ENCODE measurements at places on chromosomes 2 and 18.

DNA sequence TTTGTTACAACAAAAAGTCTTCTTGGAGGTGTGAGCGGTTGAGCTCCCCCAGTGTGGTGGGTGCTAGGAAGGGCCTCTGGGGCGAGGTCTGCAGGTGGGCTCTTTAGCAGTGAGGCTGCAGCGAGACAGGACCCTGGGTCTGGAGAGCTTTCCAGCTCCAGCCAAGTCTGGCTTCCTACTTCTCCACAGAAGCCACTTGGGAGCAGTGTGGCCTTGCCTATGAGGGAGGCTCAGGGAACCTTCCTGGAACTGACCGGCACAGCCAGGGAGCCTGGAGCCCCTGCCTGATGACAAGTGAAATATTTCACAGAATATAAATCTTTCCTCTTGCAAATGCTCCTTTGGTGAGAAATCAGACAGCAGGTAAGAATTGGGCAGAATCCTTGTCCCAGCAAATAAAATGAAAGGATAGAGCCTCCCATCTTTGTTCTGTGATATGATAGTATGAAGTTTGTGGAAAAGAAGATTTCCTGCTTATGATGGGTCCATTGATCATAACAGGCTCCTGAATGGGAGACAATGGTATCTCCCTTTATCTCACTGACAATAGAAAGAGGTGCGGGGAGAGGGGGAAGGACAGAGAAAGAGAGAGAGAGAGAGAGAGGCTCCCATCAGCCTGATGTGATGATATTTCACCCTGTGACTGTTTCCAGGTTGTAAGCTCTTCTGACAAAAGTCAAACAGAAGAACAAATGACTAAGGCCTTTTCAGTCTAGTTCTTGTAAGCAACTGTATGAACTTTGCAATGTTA, 289.8 kb upstream of the SPRED2 start:
- DNase-seq, result no peak

GRCh38 chr2:150320608-150321007, 166.9 kb downstream of the RND3 start:
- DNase-seq, result no peak

DNA sequence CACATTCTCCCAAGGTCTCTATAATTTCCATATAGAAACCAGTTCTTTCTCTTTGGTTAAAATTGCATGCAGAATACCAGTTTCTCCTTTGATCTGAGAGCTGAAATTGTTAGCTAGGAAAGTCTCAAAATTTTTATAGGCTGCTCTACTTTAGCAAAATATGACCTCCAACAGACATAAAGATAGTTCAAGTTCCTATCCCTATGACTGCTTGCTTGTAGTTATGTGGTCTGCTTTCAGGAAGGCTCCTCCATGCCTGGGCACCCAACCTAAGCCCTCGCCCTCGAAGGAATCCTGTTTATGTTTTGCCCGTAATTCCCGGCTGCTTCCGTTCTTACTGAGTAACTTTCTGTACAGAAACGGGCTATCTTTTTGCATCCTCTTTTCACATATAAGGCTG, 28.0 kb upstream of the LTBP1 start:
- DNase-seq, result no peak

DNA sequence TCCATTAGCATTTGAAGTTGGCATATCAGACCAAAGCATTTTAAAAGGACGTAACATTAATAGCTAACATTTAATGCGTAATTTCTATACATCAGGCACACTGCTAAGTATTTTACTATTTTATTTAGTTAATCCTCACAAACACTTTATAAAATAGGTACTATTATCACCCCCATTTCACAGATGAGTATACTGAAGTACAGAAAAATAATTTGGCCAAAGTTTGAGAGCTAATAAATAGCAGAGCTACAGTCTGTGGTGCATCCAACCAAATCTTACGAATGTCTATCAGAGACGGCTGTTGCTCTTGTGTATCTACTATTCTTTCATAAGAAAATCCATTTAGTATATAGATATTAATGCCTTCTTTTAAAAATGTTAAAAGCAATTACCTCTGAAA, 11.9 kb downstream of the TYW5 start:
- DNase-seq, result no peak

DNA sequence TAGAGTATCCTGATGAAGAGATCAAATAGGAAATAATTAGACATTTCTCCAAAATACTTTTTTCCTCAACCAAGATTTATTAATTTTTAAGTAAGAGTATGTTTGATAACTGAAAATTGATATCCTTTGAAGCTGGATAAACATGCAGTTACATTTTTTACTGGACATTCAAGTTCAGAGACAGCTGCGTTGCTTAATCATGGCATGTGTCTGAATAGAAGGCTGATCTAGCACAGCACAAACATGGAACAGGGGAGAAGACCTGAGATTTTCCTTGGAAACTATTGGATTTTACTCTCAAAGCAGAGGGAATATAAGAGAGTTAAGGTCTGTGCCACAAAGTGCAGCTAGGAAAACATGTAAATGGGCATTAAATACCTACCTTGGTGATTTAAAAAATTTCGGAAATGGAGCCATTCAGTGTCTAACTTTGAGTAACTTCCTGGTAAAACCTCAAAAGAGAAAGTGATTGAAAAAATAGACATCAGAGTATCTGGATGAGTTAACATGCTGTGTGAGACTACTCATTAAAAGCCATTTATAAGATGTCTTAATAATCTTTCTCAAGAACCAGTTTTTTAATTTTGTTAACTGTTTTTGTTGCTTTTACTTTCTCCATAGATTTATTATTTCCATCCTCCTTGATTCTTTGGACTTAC, 31.8 kb downstream of the CRIM1 start:
- DNase-seq, result no peak

DNA sequence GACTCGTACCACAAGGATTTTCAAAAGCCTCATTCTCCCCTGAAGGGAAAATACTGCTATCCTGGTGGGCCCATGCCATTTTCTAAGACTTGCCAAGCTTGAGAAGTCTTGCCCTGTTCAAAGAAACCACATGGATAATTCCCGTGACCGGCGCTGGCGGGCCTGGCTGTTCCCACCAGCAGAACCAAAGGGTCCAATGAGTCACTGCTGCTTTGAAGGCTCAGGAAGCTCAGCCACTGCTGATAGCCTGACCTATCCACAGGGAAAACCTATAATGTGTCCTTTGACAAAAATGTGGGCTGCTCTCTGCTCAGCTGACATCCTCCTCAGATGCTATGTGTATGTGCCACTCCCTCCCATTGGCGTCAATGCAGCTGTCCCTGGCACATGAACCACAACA, 137.9 kb upstream of the RAB12 start:
- DNase-seq, result no peak

GRCh38 chr2:205024822-205025518, 479.7 kb downstream of the PARD3B start:
- DNase-seq, result peak; percentile 4

DNA sequence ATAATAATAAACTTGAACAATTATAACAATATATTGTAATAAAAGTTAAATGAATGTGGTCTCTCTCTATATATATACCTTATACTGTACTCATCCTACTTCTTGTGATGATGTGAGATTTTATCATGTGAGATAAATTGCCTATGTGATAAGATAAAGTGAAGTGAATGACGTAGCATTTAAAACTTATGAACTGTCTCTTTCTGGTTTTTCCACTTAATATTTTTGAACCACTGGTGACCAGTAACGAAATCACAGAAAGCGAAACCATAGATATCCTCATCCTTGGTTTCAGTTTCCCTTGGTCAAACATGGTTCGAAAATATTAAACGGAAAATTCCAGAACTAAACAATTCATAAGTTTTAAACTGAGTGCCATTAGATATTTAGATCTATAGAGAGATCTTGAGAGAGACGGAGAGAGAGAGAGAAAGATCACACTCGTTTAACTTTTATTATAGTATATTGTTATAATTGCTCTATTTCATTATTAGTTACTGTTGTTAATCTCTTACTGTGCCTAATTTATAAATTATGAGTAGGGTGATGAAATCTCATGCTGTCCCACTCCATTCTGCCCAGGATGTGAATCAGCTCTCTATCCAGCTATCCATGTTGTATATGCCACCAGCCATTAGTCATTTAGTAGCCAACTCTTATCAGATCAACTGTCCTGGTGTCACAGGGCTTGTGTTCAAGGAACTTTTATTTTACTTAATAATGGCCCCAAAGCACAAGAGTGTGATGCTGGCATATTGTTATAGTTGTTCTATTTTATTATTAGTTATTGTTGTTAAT, 156.8 kb downstream of the THADA start:
- no peak for DNase-seq

- DNase-seq, result no peak
These were observed 127.1 kb downstream of the RBMS1 start for GRCh38 chr2:160366474-160366873.

GRCh38 chr2:130332271-130333073, 10.2 kb upstream of the IMP4 start:
- peak; percentile 66 for DNase-seq

DNA sequence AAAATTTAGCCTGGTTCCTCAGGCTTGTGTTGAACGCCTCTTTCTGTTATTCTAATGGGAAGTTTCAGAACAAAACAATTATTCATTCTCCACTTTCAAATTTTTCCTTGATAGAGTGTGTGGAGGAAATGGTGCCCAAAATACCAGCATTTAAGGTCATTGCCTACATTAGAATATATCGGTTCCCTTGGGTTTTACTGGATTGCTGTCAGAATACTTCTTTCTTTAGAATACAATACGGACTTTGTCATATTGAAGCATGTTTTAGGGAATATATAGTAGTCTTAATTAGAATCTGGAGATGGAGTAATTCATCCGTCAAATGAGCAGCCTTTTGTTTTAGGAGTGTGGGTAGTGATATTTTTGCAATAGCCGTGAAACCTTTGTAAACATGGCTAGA, 13.3 kb downstream of the LIMS1 start:
- DNase-seq, result no peak

GRCh38 chr2:45261746-45262145, 252.5 kb upstream of the SIX2 start:
- no peak for DNase-seq

GRCh38 chr18:7541835-7542234, 25.3 kb upstream of the PTPRM start:
- no peak for DNase-seq

- DNase-seq, result no peak
These were observed 28.9 kb downstream of the KCNK3 start for GRCh38 chr2:26721115-26722032.

DNA sequence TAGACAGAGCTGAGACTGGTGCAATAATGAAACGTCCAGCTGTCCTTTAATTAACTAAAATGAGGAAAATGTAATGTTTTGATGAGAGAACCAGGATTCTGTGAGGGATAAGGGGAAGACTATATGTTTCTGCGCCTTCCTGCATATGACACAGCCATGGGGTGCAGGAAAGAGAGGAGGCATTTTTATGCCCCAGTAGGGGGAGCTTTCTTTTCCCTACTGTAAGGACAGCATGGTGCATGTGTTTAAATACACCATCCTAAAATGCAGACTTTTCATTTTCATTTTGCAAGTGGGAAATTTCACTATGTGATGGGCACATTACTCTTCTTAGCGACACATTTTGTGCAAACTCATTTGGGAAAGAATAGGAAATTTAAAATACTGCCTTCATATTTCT, 446.1 kb downstream of the ARHGAP15 start:
- no peak for DNase-seq

DNA sequence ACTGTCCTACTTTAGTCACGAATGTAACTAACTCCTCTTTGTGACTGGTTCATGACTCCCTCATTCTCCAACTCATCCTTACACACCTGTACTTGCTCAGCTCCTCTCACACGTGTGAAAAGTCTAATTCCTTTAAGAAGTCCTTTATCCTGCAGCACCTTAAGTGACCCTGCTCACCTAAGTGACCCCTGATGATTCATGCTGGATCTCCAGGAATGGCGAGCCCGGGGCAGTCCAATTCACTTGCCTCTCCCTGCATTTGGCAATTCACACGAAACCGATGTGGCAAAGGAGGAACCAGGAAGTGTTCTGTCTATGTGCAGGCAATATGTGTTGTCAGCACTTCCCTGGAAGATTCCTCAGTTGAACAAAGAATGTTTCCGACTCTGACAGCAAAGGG, 189.8 kb upstream of the NABP1 start:
- no peak for DNase-seq

GRCh38 chr2:44668336-44668735, 273.2 kb upstream of the SIX3 start:
- no peak for DNase-seq

DNA sequence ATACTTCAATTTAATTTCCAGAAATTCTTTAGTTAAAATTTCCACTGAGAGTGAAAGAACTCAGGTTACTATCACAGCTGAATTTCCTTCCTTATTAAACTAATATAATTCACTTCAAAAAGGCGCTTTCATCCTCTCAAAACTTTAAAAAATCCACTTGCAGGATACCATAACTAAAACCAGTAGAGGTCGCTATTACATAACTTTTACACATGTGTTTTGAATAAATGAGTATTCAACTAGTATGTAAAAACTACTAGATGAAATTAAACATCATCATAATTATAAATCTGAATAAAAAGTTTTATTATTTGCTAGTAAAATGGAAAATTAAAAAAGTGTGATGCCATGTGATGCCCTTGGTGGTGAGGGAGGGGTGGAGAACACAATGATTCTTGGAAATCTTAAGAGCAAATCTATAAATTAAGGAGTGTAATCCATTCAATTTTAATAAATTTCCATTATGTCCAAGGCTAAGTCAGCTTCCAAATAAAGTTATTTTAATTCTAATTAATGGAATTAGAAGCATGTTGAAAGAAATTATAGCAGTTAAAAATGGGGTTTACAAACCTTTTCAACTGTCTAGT, 61.4 kb downstream of the SOS1 start:
- no peak for DNase-seq

- DNase-seq, result no peak
These were observed 128.4 kb upstream of the PXDN start for GRCh38 chr2:1872602-1873183.

- DNase-seq, result no peak
These were observed 36.0 kb downstream of the CDK15 start for GRCh38 chr2:201842131-201842860.

GRCh38 chr2:211113334-211114175, 557.2 kb downstream of the CPS1 start:
- DNase-seq, result no peak

- no peak for DNase-seq
These were observed 31.8 kb downstream of the CREB1 start for GRCh38 chr2:207561386-207562080.

DNA sequence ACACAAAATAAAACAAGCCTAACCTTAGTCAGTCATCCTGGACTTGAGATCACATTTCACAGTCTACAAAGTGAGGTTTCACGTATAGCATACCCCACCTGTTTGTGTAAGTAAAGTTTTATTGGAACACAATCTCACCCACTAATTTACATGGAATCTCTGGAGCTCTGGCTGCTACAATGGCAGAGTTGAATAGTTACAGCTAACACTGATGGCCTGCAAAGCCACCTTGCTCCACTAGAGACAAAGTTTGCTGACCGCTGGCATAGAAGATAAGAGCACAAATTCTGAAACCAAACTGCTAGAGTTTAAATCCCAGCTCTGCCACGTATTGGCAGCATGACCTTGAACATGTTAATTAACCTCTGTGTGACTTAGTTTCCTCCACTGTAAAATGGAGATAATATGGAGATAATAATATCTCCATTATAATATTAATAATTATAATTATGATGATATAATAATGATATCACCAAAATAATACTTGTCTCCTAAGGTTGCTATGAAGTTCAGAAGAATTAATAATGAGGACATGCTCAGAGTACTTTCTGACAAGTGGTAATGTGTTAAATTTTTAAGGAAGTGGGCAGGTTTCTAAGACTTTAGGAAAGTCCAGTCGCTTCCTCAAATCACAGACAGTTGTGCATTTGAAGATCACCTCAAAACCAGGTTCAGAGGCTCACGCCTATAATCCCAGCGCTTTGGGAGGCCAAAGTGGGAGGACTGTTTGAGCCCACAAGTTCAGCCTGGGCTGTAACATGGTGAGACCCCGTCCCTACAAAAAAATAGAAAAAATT, 204.6 kb downstream of the SH3RF3 start:
- DNase-seq, result no peak

Measured in stimulated activated CD4-positive, alpha-beta T cell treated with anti-CD3 and anti-CD28 coated beads, Interleukin-12 subunit alpha, Interleukin-12 subunit beta, amount 100 ng/mL, for 4 hours (primary cell).